Activated T-cell treated with anti-CD3 and anti-CD28 coated beads, Interleukin-2, amount 50 U/mL, for 72 hours (primary cell): ENCODE measurements at places on chromosomes 2 and 18.

DNA sequence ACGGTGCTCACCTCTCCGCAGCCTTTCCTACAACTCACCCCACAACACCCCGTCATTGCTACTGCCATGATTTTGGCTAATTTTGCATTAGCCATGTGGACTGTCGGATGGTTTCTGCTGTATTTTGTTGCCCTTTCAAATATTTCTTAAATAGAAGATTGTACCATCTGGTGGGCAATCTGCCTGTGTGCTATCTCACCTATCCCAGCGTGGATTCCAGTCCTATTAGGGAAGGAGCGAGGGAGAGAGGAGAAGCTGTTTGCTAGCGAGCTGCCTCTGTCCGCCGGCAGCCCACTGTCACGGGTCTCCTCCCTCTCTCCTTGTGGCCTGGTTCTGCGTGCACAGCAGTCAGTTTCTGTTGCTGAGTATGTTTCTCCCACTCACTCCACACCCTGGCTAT, 336.2 kb downstream of the TXNL1 start:
- no peak for DNase-seq

DNA sequence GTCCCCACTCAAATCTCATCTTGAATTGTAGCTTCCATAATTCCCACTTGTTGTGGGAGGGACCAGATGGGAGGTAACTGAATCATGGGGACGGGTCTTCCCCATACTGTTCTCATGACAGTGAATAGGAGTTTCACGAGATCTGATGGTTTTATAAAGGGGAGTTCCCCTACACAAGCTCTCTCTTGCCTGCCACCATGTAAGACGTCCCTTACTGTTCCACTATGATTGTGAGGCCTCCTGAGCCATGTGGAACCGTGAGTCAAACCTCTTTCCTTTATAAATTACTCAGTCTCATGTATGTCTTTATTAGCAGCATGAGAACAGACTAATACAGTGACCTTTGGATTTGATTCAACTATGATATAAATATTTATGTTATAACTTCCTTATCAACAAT, 78.0 kb downstream of the CYRIA start:
- no peak for DNase-seq

DNA sequence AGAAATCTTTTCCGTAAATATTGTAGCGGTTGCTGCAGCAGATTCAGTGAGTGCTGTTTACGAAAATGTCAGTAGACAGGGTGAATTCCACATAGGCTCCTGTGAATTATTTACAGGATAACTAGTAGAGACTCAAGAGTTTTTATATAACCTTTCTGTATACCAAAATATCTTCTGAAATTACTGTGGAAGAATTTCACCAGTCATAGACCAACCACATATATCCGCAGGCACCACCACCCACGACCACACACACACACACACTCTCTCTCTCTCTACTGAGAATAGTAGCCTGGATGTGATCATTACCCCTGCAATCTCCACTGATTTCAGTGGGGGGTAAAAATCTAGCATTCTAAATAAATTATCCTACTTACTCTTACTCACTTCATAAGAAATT, 341.8 kb downstream of the RBM43 start:
- DNase-seq, result no peak

GRCh38 chr2:202377207-202377761, 1.2 kb downstream of the BMPR2 start:
- peak; percentile 29 for DNase-seq

DNA sequence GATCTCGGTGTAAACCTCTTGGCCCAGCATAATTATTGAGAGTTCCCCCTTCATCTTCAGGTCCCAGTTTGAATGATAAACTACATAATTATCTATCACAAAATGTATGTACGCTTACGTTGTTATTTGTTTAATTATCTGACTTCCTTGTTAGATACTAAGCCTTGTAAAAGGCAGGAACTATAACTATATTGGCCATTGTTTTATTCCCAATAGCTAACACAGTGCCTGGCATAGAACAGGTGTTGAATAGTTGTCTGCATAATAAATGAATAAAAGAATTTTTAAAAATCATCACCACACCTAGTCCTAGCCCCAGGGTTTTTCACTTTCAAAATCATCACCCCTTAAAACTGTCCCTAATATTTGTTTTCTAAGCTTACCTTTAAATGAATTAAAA, 207.9 kb downstream of the MREG start:
- no peak for DNase-seq

GRCh38 chr2:219570194-219570923, 980 bp downstream of the OBSL1 start:
- no peak for DNase-seq

GRCh38 chr2:57205241-57205640, 841.4 kb upstream of the VRK2 start:
- DNase-seq, result no peak

DNA sequence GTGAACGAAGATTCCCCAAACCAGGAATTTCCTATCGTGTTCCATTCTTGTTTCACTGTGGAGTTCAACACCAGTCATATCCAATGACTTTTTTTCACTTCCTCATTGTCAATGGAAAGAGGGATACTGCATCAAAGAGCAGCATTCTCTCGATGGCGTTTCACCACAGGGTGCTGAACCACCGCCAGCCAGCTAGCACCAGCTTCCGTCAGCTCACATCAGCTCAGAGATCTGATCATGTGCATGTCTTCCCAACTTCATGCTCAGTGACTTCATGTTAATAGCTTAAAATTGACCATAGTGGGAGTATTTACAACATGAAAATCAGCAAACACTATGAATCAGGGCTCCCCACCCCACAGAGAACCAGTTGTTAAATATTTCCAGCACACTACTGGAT, 359.9 kb downstream of the TNS1 start:
- no peak for DNase-seq

- DNase-seq, result no peak
Observed at GRCh38 chr2:117763804-117764203, 50.7 kb upstream of the DDX18 start.

- DNase-seq, result peak; percentile 31
Observed at GRCh38 chr2:105328281-105329196, 996 bp downstream of the TGFBRAP1 start.

DNA sequence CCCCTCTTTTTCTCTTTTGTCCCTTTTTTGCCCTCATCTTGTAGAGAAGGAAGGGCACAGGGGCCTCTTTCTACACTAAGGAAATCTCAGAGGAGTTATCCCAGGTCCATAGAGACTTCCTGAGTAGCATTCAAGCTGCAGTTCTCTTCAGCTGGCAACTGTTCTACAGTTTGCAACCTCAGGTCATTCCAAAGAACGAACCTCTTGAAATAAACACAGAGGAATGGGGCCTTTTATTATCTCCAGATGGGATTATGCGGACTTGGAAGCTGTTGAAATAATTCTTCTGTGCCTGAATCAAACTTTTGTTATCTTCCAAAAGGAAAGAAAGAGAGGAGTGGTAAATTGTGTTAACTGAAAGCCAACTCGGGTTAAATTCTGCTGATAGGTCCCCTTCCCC, 31.0 kb upstream of the NFE2L2 start:
- DNase-seq, result no peak

DNA sequence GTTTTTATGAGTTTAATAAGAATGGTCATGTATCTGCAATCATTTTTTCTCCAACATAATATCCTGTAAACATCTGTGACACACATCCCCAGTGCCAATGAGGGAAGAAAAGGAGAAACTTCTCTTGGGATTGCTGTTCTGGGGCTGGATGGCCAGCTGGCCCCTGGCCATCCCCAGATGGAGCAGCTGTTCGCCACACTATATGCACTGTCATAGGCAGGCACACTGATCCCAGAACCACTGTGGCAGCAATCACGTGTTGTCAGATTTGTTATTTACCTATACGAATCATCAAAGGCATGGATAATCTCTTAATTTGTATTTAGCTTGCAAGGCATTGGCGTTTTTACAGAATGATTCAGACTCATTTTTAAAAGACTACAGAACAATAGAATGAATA, 167.6 kb upstream of the ACAA2 start:
- DNase-seq, result no peak
